ENCODE measurements at places on chromosomes 1 and 21.

DNA sequence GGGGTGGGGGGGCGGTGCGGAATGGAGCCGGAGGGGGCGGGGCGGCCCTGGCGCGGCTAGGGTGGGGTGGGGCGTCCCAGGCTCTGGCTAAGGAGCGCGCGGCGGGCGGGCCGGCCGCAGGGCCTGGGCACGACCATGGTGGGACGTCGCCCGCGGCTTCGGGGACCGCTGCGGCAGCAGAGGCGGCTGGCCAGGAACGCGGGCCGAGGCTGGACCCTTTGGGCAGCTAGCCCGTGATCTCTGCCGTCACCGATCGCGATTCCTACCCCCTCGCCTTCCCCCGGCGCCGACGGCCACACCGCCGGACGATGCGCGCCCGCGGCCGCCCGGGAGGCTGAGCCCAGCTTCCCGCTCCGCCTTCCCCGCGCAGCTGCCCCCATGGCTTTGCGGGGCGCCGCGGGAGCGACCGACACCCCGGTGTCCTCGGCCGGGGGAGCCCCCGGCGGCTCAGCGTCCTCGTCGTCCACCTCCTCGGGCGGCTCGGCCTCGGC lies at the start of gene MAP3K21:
Gene MAP3K21 (plus strand): TSS at position 74 of the 491 bp plus-strand sequence. CDS start 305 bp downstream, at position 379.
- no peak for DNase-seq

- DNase-seq = no peak
These were observed 214.4 kb downstream of the BARHL2 start for GRCh38 chr1:90502696-90503095.

GRCh38 chr1:99680270-99680669 lies 34.4 kb downstream of the PALMD start:
- DNase-seq = peak; percentile 43

DNA sequence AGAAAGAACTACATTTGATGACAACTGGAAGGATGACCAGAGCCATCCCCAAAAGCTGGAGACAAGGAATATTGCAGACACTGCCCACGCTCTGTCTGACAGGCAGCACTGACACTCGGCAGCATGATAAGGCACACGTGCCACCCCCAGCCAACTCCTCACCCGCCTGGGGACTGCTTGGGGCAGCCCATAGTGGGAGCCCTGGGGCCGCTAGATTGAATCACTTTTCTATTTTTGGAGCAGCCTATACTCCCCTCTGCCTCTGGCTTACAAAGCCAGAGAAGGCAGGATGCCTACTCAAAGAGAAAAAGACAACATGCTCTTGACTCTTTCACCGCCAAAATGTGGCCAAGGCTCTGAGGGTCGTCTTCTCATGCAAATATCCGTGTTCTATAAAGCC lies 1.3 kb downstream of the SMG5 start:
- peak; percentile 55 for DNase-seq

GRCh38 chr1:189607477-189608096 lies 870.1 kb downstream of the BRINP3 start:
- DNase-seq = no peak

- DNase-seq = peak; percentile 82
These were observed 21.3 kb downstream of the SCAF4 start for GRCh38 chr21:31710586-31710985.

GRCh38 chr1:182716740-182717720 lies 32.6 kb upstream of the RGS8 start:
- no peak for DNase-seq

GRCh38 chr21:37200641-37201480 lies 66.3 kb downstream of the VPS26C start:
- no peak for DNase-seq

GRCh38 chr1:112439592-112439991 lies 43.6 kb downstream of the CTTNBP2NL start:
- no peak for DNase-seq

DNA sequence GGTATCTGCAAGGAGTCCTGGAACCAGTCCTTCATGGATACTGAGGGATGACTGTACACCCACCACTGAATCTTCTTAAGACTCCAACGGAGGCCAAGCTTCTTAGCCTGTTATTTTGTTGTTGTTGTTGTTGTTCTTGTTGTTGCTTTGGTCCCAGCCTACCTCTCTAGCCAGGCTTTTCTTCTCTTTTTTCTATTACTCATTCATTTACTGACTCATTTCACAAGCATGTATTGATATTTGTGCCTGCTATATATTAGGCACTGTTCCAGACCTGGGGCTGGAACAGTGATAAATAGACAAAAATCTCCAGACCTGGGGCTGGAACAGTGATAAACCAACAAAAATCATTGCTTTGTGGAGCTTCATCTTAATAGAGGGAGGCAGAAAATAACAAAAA lies 20.4 kb downstream of the CENPF start:
- no peak for DNase-seq

DNA sequence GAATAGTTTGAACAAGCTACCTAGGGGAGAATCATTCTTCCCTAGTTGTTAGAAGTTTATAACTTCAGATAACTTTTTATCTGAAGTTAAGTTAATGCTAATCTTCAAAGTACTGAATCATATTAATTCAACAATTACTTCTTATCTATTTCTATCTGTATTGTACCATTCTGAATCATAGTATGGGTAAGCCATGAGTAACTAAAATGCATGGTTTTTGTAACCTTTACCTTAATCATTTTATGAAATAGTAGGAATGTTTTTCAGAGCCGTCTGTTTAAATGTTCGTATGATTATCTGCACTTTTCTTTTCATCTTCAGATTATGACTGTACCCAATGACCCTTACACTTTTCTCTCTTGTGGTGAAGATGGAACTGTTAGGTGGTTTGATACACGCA lies 50.3 kb upstream of the MPC2 start:
- DNase-seq = peak; percentile 55

DNA sequence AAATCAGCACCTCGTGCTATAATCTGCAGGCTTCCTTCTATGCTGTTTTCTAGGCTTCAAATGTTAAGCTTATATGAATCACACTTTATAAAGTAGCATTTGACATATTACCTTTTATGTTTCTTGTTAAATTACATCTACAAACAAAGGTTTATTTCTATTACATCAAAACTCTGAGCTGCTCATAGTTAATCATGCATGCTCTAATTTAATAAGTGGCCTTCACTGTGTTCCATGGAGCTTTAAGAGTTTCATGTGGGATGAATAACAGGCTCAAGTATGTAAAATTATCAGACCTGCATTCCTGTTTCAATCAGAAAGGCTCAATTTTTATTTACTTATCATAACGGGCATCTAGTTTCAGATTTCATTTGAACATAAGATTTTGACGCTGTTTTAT lies 13.0 kb downstream of the SLC19A2 start:
- DNase-seq = no peak

DNA sequence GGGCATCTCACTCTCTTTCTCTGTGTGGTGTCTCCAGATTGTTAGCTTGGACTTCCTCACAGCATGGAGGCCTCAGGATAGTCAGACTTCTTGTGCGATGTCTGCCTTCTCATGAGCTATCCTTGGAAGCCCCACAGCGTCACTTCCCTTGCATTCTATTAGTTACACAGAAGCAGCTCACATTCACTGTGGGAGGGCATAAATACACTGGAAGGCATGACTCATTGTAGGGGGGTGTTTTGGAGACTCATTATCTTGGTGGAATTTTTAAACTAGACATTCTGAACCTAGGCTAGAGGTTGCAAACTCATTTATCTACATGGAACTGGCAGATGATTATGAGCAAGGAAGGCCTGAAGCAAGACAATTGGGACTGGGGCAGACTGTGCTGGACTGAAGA lies 21.4 kb upstream of the FASLG start:
- DNase-seq = peak; percentile 94

DNA sequence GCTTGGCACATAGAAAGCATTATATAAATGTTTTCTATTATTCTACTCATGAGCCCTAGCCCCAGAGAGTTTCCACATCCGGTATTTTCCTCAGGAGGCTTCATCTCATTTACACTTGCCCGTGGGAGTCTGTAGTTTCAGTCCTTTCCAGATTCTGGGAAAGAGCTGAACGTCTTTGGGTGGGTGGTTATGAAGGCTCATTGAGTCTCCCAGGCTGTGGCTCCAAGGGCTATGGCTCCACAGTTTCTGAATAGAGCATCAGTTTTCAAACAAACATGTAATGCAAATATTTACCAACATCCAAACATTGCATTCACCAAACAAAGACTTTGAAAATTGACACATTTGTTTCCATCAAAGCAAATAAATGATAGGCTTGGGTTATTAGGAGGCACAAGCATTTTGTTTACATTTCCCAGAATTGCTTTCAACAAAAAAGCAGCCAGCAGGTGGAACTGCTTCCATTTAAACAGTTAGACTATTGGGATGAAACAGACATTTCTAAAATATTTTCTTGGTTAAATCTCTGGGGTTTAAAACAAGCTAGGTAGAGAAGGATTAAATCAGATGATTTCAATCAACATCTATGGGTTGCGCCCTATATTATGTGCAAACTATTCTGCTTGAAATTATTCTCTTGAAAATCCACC lies 1.3 kb upstream of the LEMD1 start:
- DNase-seq = no peak

- DNase-seq = no peak
These were observed 10.4 kb downstream of the LRRC42 start for GRCh38 chr1:53956308-53957168.

DNA sequence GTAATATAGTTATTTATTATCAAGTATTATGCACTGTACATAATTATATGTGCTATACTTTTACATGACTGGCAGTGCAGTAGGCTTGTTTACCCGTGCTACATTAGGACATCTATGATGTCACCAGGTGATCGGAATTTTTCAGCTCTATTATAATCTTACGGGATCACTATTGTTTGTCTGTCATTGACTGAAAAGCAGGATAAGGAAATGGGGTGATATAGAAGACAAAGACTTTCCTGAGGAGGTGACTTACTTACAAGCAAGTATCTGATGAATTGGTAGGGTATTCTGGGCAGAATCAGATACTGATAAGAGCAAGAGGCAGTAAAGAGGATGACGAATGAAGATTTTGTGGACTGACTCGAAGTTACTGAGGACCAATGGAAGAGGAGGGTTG lies 65.3 kb upstream of the CNN3 start:
- DNase-seq = no peak

DNA sequence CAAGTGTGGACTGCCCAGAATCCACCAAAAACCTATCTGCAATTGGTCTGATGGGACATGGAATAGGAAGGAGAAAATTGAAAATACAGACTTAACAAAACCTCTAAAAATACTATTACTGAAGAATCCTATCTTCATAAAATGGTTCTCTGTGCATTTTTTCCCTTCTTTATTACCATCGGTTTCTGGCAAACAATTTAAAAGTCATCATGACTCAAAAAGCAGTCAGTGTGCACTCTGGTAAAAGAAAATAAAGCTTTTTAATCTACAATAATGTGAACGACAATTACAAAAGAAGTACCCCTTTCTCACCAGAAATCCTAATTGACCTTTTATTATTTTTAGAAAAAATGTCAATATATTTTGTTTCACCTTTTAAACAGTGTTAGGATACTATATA lies 186.3 kb downstream of the TPR start:
- peak; percentile 47 for DNase-seq

GRCh38 chr1:209797978-209798639 lies 7.8 kb downstream of the IRF6 start:
- no peak for DNase-seq

DNA sequence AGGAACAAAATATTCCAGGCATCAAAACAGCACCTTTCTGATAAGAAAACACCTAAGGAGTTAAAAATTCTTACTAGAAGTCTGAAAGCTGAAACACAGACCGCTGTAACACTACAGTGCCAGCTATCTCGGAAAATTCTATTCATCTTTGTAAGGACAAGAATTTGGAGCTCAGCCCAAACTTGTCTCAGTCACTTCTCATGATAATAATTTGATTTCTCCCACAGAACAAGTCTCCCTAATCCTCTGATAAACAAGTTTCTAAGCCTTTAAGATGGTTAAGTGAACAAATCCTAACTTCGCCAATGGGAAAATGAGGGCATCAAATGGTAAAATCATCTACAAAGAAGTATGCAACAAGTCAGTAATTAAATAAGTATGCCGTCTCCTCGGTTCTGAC lies 59.9 kb downstream of the SIPA1L2 start:
- peak; percentile 22 for DNase-seq

- DNase-seq = peak; percentile 17
These were observed 3.1 kb downstream of the LRP8 start for GRCh38 chr1:53324728-53325297.

DNA sequence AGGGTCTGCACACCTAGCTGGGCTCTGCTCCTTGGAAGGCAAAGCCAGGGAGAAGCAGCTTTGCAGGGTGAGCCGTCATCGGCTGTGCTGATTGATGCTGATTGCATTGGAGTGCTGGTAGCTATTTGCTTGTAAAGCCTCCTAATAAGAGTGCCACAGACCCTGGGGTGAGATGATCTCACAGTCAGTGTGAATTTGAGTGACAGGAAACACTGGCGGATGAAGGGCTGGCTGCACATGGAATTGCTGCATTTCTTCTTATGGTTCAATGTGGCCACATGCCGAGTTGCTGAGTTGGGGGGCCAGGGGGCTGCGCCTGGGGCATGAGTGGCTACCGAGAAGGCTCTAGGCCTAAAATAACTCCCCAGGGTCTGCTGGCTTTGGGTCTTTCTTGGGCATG lies 138.2 kb upstream of the CACNA1E start:
- DNase-seq = no peak

GRCh38 chr1:49294539-49294938 lies 517.8 kb upstream of the BEND5 start:
- DNase-seq = no peak

DNA sequence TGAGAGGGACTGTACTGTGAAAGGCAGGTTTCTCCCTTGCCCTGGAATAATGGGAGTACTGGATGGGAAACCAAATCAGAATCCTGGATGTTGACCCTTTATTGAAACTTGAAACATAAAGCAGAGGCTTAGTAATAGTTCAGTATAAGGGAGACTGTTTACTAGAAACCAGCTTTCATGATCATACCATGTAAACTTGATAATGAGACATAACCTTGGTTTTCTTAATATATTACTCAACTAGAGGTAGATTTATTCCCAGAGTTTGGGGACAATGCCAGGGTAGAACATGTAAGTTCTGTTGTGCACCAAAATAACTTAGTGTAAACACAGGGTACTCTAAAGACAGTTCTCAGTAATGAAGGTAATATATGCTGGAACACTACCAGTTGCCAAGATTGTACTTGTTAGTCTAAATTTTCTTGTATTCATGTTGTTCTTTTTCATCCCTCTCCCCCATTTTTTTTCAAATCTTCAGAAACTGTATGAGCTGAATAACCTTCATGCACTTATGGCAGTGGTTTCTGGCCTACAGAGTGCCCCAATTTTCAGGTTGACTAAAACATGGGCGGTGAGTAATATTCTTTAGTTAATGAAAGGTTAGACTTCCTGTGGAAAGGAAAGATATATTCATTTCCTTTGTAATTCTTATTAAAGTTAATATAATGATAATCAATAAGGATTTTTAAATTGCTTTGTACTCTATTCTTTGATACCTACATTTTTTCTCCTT lies 49.6 kb downstream of the ANGPTL1 start:
- no peak for DNase-seq

- no peak for DNase-seq
These were observed 141.4 kb upstream of the RAB4A start for GRCh38 chr1:229129301-229130027.

GRCh38 chr1:171160211-171160610 lies 24.9 kb upstream of the FMO2 start:
- no peak for DNase-seq

GRCh38 chr1:22398656-22399420 lies 52.8 kb upstream of the ZBTB40 start:
- no peak for DNase-seq
